ENCODE measurements at places on chromosomes 3 and 15. TPM values are rescaled to one million over a fixed set of nuclear protein-coding genes. Genes with fewer than 3 reads are reported as not detected.

GRCh38 chr3:33879540-33879939, 81.1 kb downstream of the PDCD6IP start:
- no peak overlapping the region for H3K4me3 ChIP-seq
- peaks cover 8% of the 10 kb centered on the region for H3K4me1 ChIP-seq
- peak; percentile 25 for DNase-seq

CPN2 gene
- polyA plus RNA-seq, result 0.05 TPM

HRG gene
- polyA plus RNA-seq, result 0.03 TPM

DNA sequence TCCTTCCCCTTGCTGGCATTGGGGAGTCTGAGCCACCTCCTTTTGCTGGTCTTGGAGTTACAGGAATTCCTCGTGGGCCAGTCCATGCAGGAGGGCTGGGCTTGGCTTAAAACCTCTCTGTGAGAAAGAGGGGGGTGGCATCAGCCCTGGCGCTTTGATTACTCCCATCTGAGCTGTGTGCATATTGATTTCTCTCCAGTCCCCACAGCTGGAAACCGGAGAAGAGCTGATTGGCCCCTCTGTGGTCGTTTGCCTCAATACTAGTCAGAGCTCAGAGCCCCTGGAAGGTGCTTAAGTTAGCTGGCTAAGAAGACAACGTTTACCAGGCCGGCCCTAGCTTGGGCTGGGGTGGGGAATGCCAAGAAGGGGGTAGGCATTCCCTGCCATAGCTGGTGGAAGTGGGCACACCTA, 4.0 kb upstream of the RASGRF1 start:
- DNase-seq, result no peak
- no peak overlapping the region for H3K4me3 ChIP-seq
- peaks cover 18% of the 10 kb centered on the region for H3K4me1 ChIP-seq
- H3K36me3 ChIP-seq, result no peaks in the 10 kb centered on the region
- H3K27me3 ChIP-seq, result peaks cover 54% of the 10 kb centered on the region

DNA sequence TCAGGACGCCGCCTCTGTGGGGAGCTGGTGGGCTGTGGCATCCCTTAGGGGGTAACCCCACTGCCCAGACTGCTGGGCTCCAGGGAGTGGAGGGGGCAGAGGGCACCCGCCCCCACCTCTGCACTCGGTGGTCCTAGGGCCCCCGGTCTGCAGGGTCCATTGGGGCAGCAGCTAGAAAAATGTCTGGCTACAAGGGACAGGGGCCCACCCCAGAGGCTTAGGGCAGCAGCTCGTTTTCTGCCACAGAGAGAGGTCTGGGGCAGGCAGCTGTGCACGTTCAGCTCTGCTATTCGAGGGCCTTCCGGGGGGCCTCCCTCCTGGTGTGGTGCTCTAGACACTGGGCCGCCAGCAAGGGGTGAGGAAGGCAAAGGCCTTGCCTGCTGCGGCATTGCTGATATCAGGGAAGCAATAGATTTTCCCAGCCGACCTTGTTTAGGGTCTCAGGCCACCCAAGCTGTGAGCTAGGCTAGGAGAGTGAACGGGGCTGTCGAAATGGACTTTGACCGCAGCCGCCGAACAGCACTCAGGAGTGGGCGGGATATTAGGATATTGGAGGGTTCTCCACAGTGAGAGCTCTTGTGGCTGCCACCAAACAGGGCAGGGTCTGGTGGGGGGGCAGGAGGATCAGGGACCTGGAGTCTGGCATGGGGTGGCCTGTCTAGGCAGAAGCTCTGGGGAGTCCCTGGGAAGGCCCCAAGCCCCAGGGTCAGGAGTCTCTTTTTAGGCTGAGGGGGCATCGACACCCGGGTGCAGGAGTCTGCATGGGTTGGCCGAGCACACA, 61.4 kb upstream of the KLF13 start:
- H3K36me3 ChIP-seq, result no peaks in the 10 kb centered on the region
- no peak for DNase-seq
- H3K27me3 ChIP-seq, result no peaks in the 10 kb centered on the region
- peak overlapping the region; percentile 65 for H3K27ac ChIP-seq
- peaks cover 56% of the 10 kb centered on the region for H3K4me1 ChIP-seq

DNA sequence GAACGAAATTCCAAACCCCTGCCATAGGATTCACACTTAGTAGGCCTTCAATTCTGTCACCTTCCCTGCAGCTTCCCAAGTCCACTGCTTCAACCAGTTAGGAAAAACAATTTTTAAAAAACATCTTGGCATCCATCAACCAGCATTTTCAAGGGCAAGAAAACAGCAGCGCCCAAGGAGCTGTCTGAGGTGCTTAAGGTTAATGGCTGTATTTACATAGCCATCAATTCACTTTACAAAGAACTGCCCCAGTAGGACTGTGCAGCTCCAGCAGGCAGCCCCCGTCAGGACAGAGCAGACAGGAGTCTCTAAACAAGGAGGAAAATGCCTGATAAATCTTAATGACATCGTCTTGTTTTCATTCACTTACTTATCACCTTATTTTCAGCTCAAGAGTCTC, 13.3 kb downstream of the TAFA4 start:
- no peak overlapping the region for H3K4me3 ChIP-seq
- no peaks in the 10 kb centered on the region for H3K4me1 ChIP-seq
- H3K27me3 ChIP-seq, result peaks cover 2% of the 10 kb centered on the region
- H3K27ac ChIP-seq, result no peak overlapping the region
- H3K36me3 ChIP-seq, result no peaks in the 10 kb centered on the region
- peak; percentile 38 for DNase-seq

TRIM42 gene
- polyA plus RNA-seq, result not detected

C2CD4A gene
- not detected for polyA plus RNA-seq

HRH1 gene
- 3.3 TPM for polyA plus RNA-seq

- H3K4me1 ChIP-seq, result no peaks in the 10 kb centered on the region
- H3K27ac ChIP-seq, result no peak overlapping the region
- H3K4me3 ChIP-seq, result no peak overlapping the region
- no peak for DNase-seq
- H3K27me3 ChIP-seq, result no peaks in the 10 kb centered on the region
- no peaks in the 10 kb centered on the region for H3K36me3 ChIP-seq
These were observed 415.3 kb downstream of the TIGIT start for GRCh38 chr3:114709102-114709501.

All from muscle of leg (tissue), 16 donors.